ENCODE measurements at places on chromosomes 16 and 17.

DNA sequence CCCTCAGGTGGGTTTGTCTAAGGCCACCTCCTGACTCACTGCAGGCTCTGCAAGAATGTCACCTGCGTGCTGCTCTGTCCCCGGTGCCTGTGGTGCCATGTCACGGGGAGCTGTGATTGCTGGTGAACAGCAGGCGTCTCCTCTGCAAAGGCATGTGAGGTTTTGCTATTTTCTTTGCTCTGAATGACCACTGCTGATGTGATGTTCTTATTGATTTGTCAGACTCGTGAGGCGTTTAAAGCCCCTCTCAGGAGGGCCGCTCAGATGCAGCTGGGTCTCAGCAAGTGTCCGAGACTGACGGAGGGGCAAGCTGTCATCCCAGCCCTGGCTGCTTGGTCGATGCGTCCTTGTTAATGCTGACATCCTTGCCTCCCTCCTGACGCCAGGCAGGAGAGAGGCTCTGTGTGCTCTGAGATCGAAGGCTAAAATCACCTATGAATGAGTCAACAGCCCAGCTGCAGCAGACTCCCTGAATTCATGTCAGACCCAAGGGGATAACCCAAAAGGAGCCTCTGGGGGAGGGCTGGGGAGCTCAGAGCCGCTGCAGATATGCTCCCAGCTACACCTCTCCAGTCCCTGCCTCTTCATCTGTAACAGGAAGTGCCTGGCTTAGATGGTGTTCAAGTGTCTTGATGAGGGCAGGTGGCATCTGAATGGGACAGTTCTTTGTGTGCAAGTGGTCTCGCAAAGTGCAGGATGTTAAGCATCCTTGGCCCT lies 11.8 kb upstream of the PEMT start:
- DNase-seq = no peak

DNA sequence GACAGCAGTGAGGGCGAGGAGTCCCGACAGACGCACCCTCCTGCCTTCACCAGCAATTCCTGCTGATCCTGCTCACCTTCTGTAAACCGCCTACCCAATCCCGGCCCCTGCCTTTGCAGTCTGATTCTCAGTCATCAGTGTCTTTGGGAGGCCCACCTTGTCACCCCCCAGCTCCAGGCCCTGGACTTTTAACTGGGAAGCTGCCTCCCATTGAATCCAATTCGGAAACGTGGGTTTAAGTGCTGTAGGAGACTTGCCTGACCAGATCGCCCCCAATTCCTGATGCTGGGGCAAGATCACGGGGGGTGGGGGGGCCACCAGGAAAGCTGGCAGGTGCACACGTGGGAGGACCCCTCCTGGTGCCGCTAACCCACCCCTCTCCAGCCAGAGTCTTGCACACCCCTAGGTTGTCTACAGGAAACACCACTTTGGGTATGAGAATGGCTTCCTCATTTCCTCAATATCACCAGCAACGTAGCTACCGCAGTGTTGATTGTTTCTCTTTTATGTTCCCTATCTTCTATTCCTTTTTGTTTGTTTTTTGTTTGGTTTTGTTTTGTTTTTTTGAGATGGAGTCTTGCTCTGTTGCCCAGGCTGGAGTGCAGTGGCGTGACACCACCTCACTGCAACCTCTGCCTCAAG lies 46.6 kb upstream of the CMIP start:
- no peak for DNase-seq

DNA sequence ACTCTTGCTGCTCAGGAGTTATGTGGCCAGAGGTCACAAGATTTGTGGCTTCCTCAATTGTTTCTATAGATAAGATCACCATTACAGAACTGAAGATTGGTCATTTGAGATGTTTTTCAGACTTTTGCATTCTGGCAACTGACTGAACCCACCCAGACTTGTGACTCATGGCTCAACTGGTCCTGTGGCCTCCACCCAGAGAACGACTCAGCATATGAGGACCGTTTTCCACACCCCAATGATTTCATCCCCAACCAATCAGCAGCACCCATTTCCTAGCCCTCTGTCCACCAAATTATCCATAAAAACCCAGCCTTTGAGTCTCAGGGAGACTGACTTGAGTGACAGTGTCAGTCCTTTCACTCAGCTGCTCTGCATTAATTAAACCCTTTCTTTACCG lies 143.2 kb upstream of the ASIC2 start:
- no peak for DNase-seq

GRCh38 chr17:59494757-59495368 lies 70.5 kb upstream of the DHX40 start:
- DNase-seq = no peak

- no peak for DNase-seq
Measured at GRCh38 chr16:66422366-66422765, 4.7 kb upstream of the BEAN1 start.

- no peak for DNase-seq
Measured at GRCh38 chr16:75860326-75861053, 134.2 kb upstream of the CPHXL start.

DNA sequence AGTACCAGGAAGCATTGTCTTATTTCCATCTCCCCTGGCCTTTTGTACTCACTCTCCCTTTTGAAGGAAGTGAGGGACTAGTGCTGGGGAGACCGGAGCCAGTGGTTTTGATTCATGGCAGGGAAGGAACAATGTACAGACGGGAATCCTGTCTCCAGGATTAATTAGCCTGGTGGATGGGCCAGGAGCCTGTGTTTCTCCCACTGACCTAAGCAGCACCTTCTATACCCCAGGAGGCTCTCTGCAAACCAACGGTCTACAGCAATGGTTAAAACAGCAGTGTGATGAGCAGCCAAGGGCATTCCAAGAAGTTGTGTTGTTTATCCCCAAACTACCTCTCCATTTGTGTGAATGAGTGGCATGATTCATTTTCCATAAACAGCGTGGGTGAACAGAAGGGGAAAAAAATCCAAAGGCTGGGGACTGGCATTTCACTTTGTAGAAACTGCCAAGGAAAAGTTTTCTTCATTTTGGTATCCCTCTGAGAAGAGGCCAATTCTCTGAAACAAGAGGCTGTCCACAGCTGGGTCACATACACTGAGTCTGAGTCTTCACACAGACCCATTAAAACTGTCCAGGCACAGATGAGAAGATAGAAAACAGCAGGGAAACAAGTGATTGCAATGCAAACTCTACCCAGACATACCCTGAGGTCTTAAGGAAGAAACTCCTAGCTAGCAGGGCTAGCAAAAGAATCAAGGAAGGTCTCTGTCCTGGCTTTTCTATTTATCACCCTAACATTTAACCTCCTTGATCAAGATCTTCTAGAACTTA lies 18.1 kb downstream of the ANKFN1 start:
- no peak for DNase-seq

DNA sequence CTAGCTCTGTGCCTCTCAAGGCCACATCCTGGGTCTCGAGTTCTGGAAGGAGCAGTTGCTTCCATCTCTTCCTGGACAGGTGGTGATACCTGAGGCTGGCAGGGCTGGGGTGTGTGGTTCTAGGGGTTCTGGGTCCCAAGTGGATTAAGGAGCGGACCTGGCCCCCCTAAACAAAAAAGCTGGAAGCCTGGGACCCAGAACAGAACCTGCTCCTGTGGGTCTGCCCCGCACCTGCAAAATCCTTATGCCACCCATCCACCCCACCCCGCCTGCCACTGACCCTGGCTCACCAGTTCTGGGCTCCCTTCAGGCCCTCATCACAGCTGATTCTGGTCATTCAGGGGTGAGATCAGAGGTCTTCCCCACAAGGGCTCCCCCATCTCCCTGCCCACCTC lies 44.8 kb downstream of the ADCY7 start:
- no peak for DNase-seq

- DNase-seq = no peak
Measured at GRCh38 chr16:85191341-85191965, 79.2 kb upstream of the CIBAR2 start.

DNA sequence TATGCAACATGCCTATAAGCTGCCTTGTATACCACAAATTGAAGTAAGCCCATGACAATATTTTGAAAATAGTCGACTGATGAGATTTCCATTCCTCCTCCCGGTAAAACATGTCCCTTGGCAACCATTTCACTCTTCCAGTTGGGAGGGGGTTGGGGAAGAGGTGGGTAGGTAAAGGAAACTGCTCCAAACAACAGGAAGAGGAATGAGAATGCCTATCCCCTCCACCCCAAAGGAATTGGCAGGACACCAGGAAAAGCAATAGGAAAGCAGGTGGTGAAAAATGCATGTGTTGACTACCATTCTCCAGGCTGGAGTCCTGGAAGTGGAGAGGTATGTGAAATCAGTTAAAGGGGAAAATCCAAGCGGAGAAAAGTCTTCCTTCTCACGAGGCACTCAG lies 455.9 kb upstream of the PSMD7 start:
- no peak for DNase-seq

DNA sequence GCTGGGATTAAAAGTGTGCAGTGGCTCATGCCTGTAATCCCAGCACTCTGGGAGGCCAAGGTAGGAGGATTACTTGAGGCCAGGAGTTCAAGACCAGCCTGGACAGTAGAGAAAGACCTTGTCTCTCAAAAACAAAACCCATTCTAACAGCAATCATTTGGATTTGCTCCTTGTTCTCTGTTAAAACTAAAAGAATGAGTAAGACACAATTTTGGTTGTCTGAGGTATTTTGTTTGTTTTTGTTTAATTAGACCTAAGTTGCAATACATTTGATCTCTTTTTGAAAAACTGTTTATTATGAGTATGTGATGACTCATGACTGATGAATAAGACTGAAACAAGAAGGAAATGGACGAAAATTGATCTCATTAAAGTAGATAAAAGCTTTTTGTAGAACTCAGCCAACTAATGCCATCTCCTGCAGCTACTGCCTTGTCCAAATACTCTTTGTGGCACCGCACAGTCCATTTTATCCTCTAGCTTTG lies 29.0 kb downstream of the GLG1 start:
- no peak for DNase-seq

DNA sequence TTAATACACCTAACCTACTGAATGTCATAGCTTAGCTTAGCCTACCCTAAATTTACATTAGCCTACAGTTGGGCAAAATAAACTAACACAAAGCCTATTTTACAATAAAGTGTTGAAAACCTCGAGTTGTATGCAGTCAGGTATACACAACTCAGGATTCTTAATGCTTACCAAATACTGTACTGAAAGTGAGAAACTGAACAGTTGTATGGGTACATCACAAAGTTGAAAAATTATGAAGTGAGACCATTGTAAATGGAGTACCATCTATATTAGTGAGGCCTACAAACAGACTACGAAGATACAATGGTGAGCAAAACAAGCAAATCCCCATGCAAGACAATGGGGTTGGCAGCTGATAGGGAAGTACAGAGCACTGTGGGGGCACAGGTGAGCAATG lies 79.7 kb downstream of the VAT1L start:
- no peak for DNase-seq

- DNase-seq = no peak
Measured at GRCh38 chr17:64920026-64920418, 744 bp upstream of the LRRC37A3 start.

- DNase-seq = no peak
Measured at GRCh38 chr16:25553711-25554436, 137.9 kb upstream of the HS3ST4 start.

DNA sequence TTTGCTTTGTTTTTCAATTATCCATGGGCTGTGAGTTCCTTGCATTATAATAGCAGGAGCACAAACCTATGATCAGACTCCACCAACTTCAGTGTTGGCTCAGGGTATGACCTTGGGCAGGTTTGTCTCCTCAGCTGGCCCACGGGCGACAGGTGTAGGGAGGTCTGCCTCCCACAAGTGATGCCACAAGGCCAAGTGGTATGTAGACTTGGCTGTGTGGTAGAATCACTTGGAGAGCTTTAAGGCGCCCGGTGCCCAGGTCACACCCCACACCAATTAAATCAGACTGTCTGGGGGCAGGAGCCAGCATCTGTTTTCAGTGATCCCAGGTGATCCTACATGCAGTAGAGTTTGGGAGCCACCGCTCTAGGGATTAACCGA lies 153.4 kb downstream of the CLEC16A start:
- no peak for DNase-seq

DNA sequence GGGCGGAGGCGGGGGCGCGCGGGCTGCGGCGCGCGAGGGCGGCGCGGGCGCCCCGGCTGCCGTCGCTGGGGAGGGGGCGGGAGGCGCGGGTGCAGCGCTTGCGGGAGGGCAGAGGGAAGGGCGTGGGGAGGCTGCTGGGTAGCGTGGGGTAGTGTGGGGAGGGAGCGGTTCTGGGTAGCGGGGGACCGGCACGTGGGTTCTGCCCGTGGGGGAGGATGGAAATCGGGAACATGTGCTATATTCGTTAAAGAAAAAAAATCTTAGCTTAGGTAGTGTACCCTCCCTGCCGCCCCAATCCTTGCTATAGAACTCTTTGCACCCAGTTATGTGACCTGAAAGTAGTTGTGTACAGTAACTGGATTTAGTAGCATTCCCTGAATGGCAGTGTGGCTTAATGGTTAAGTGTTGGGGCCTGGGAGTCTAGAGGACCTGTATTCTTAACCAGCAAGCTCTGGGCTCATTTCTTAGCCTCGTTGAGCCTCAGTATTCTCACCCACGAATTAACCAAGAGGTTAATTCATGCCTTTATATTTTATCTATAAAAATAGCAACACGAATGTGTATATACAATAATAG lies 646 bp downstream of the RABEP1 start:
- DNase-seq = no peak

DNA sequence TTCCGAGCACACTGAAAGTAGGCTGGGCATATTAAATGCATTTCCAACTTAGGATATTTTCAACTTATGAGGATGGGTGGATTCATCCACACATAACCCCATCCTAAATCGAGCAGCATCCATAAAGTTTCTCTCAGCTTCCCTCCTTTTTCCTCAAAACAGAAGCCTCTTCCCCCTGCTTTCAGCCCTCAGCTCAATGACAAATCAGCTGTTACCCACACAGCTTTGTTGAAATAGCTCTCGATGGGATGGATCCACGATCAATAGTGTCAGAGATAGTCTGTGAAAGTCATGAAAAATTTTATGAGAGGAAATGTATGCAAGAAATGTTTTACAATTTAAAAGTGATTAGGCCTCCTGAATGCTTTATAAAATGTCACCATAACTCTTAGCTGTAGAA lies 2.5 kb downstream of the DHX33 start:
- DNase-seq = no peak

GRCh38 chr17:82230609-82231311 lies 1.9 kb downstream of the SLC16A3 start:
- peak; percentile 82 for DNase-seq
